T47D (cell line): ENCODE measurements at places on chromosomes 7 and 10.
A peak's percentile ranks its signal among the peaks of the same experiment; 100 is the strongest.

DNA sequence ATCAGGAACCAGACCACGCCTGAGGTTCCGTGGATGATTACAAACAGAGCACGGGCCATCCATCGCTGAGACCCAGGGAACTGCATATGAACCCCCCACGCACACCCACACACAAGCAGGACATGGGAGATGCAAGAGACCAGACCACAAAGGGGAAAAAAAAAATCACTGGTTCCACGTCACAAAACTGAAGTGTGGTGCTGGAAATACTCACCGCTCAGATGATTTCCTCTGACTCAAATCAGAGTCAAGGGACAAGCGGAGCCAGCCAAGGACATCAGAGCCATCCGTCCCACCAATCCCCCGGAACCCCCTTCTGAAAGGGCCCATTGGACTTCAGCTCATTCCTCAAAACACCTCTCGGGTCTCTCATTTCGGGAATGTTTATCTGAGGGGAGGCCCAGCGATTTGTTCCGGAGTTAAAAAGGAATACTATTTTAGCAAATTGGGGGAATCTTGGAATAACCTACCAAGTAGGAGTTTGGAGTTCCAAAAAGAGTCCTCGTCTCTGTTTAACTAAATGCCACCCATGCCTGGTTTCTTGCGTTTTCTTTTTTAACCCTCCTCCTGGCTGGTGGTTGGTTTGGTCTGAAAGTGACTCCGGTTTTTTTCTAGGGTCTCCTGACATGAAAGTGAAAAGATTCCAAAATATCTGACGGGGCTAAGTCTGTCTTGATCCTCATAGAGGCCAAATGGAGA is 15.0 kb downstream of the SNX8 start:
- no peak for DNase-seq

DNA sequence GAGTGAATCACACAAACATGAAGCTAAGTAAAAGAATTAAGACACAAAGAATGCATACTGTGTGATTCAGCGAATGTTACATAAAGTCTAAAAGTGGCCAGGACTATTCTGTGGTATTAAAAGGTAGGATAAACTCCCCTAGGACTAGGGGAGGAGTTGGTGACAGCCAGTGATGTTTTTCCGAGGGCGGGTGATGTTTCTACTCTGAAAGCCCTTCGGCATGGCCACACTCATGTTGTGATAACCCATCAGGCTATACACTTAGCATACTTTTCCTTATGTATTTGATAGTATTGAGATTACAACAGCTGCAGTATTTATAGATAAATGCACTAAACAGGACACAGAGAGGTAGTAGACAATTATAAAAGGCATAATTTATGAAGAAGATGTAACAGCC is 15.8 kb upstream of the CYP2E1 start:
- no peak for DNase-seq

DNA sequence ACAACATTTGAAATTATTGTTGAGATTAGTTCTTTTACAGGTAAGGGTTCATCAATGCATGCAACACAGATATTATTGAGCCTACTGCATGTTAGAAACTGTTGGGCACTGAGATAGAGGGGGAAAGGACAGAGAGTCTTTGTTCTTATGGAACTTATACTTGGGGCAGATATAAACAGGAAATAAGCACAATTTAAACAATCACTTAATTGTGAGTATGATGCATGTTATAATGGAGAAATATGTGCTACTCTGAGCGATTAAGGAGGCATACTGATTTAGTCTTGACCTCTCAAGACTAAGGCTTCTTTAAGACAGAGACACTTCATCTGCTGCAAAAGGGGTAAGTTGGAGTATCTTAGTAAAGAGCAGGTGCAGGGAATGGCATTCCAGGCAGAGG is 593.3 kb downstream of the CCSER2 start:
- DNase-seq, result no peak

DNA sequence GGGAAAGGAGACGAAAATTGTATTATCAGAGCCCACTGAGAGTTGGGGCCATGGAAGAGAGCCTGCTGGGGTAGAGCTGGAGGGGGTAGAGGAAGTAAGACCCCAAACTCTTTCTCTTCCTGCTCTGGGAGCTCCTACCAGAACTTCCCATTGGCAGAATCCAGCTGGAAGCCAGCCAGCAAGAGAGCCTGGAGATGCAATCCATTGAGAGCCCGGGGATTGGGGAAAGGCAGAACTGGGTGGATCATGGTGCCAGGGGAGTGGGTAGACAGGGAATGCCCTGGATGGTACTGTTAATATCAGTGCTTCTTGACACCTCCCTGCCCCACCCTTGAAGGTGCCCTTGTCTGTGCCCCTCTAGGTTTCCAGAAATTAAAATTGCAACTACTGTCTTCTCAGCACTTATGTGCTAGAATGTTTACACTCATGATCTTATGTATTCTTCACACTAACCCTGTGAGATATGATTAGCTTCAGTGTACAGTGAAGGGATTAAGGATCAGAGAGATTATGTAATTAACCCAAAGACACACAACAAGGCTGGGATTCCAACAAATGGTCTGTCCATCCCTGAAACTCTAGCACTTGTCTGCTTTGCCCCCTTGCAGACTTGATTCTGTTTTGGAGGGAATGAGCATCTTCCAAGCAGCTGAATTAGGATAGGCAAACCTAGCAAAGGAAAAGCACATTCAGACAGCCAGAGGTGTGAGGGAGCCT is 154.1 kb downstream of the C10orf105 start:
- no peak for DNase-seq

- no peak for DNase-seq
These were observed 96.7 kb downstream of the PAXIP1 start for GRCh38 chr7:154906201-154906600.

- DNase-seq, result no peak
These were observed 16.3 kb downstream of the CYTH3 start for GRCh38 chr7:6256109-6256483.

GRCh38 chr10:75640381-75640780 is 209.0 kb downstream of the LRMDA start:
- no peak for DNase-seq

- no peak for DNase-seq
These were observed 70.1 kb upstream of the HECW1 start for GRCh38 chr7:43042302-43042701.

GRCh38 chr10:13690281-13690825 is 103.6 kb downstream of the PRPF18 start:
- no peak for DNase-seq

- peak; percentile 83 for DNase-seq
These were observed 575.3 kb downstream of the IPMK start for GRCh38 chr10:57692255-57692980.

DNA sequence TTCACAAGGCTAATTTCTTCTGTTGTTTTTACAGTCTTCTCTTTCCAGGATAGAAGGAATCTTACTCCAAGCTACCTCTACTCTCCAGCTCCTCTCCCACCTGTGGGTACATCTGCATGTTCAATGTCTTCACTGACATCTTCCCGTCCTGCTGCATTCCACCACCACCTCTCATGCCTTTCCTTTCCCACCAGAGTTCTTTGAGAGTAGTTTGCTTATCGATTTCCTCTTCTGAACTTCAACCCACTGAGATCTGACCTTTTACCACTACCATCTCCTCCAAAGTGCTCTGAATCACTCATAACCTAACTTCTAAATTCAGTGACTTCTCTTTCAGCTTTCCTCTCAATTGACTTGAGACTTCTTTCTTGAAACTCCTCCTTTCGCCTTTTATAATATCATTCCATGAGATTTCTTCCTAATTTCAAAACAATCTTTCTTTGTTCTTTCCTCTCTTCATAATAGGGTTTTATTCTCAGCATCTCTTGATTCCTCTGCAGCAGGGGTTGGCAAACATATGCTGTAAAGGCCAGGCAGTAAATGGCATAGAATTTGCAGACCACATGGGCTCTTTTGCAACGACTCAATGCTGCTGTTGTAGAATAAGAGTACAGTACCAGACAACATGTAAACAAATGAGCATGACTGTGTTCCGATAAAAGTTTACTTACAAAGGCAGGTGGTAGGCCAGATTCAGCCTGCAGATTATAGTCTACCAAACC is 22.1 kb downstream of the ACSL5 start:
- no peak for DNase-seq

- DNase-seq, result peak; percentile 94
These were observed 14.0 kb downstream of the SLC29A4 start for GRCh38 chr7:5296611-5297226.

GRCh38 chr7:1325646-1326510 is 93.2 kb downstream of the UNCX start:
- DNase-seq, result no peak

- no peak for DNase-seq
These were observed 14.5 kb downstream of the C7orf57 start for GRCh38 chr7:48049850-48050249.

DNA sequence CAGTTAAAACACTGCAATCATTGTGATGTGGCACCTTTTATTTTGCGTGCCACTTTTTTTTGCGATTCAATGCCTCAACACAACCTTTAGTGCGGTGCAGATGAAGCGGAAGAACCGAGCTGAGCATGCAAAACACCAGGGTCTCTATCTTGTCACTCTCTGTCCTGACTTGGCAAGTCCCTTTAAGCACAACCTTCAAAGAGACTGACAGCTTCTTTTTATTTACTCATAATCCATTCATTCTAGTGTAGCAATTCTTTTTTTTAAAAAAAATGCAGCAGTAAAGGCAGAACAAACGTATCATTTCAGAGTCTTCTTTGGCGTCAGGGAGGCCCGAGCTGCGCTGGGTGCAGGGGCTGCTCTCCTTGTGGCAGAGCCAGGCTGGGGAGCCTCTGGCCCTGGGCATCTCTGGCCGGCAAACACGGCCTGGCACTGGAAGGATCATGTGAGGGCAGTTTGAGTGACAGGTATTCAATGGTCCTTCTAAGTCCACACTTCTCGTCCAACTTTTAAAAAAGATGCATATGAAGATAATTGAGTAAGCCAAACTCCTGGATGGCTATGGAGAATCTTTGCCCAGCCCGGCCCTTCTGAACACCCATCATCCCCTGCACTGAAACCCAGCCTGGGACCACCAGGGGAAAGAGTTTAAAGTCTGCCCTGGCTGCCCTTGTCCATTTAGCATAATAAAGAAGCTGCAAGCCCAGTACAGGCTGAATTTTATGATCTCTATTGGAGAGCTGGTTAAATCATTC is 3.9 kb downstream of the PTF1A start:
- no peak for DNase-seq

DNA sequence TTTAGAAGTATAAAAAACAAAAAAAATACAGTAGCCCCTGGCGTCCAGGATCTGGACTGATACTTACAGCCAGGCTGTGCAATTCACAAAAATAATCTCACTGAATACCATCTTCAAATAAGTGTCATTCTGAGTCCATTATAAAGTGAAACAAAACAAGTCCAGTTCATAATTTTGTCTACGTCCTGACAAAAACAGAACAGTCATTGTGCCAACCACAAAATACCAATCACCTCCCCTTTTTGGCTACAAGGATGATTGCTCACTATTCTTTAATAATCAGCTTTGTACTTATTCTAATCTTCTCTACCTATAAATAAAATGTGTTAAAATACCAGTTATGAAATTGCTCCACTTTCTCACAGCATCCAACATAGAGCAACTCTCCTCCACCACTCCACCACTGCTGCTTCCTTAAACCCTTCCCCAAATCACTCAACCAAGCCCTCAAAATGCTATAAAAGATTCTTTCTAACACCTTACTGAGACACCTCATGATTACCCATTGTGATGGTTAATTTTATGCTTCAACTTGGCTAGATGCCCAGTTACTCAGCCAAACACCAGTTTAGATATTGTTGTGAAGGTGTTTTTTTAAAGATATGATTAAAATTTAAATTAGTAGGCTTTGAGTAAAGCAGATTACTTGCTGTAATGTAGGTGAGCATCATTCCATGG is 479.8 kb upstream of the SEMA3A start:
- DNase-seq, result no peak

DNA sequence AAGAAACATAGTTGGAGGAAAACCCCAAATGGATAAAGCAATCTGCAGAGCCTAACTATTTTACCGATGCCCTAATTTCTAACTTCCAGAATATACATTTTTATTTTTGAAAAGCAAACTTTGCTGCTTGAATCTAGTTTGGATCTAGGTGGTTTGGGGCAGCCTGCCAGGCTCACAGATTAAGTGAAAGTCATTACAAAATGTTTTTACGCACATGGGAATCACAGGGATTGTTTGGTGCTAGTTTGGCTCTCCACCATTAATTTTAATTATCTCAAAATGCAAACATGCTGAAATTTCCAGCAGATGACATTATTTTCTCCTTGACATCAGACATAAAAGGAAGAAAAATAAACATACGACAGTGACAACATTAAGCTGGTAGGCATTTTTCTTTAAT is 166.7 kb upstream of the INHBA start:
- no peak for DNase-seq

GRCh38 chr7:36448781-36449379 is 59.2 kb downstream of the ANLN start:
- DNase-seq, result no peak

- DNase-seq, result no peak
These were observed 151.3 kb upstream of the RSU1 start for GRCh38 chr10:16968416-16969041.

- DNase-seq, result no peak
These were observed 69.4 kb downstream of the AMZ1 start for GRCh38 chr7:2757361-2757903.

GRCh38 chr10:70828923-70829322 is 13.2 kb downstream of the SGPL1 start:
- peak; percentile 22 for DNase-seq

DNA sequence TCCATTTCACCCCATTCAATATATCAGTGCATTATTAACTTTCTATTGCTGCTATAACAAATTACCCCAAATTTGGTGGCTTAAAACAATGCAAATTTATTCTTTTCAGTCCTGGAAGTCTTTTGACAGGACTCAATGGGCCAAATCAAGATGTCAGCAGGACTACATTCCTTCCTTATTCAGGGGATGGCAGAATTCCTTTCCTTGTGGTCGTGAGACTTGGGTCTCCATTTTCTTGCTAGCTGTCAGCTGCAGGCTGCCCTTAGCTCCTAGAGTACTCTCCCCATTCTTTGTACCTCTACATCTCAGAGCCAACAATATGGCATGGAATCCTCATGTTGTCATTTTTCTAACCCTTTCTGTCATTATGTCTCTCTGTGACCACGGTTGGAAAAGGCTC is 310.6 kb downstream of the HDAC9 start:
- no peak for DNase-seq

GRCh38 chr7:152893801-152894294 is 134.3 kb downstream of the ACTR3B start:
- DNase-seq, result no peak

GRCh38 chr10:42992957-42993390 is 83.9 kb upstream of the RET start:
- no peak for DNase-seq

- no peak for DNase-seq
These were observed 613.9 kb upstream of the CELF2 start for GRCh38 chr10:10403762-10404161.

- no peak for DNase-seq
These were observed 2.2 kb downstream of the IKZF1 start for GRCh38 chr7:50306494-50307367.
